ENCODE measurements at places on chromosomes 1 and 21.

DNA sequence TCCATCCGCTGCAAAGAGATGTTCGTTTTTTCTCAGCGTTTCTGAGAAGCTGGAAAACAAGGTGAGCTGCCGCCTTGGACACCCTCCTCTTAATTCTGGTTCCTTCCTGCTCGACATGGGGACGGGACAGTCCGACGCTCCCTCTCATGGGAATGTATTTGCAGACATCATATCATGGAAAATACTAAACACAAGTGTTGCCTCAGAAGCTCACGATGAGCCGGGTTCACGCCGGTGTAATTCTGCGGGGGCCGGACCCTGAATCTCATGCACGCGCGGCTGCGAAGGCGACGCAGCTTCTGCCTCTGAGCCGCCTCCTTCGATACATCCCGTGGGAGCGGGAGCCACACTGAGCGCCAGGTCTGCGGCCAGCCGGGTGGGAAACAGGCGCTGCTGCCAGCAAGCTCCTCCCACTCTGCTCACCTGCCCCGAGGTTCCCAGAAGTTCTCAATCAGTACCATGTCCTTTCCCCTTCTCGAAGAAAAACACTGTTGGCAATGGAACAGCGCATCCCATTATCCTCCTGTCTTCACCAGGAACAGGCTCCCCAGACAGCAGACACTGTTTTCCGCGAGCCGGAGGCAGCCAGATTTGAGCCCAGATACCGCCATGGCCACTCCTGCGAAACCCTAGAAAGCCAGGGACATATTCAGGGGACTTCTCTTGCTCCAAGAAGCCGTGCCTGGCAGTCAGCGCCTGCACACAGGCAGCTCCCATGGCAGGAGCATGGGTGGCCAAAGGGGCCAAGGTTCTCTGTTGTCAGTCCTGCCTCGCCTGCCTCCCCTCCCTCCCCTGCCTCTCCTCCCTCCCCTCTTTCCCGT lies 98.0 kb downstream of the WDR4 start:
- DNase-seq: no peak

GRCh38 chr1:85576266-85576641 lies 4.3 kb upstream of the CCN1 start:
- DNase-seq: no peak

DNA sequence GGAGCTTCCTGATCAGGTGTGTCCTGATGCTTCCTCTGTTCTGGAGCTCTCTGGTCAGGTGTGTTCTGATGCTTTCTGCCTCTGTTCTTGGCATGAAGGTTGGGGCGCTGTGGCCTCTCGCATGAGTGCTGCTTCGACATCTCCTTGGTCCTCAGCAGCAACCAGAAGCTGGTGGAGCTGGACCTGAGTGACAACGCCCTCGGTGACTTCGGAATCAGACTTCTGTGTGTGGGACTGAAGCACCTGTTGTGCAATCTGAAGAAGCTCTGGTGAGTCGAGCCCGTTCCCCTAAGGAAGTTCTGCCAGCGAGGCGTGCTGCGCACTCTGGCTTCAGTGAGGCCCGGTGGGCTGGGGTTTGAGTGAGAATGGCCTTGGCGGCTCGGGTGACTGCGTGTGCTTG lies 18.0 kb downstream of the NLRP3 start:
- DNase-seq: no peak

GRCh38 chr1:167713330-167714081 lies 8.3 kb upstream of the MPZL1 start:
- DNase-seq: no peak

- no peak for DNase-seq
Measured at GRCh38 chr1:246528933-246529731, 22.1 kb upstream of the SMYD3 start.
